ENCODE measurements at places on chromosomes 3 and 15. TPM values are rescaled to one million over a fixed set of nuclear protein-coding genes. Genes with fewer than 3 reads are reported as not detected.
A peak's percentile ranks its signal among the peaks of the same experiment; 100 is the strongest.

- no peak for DNase-seq
These were observed 153.2 kb upstream of the GPR149 start for GRCh38 chr3:154583086-154583634.

DNA sequence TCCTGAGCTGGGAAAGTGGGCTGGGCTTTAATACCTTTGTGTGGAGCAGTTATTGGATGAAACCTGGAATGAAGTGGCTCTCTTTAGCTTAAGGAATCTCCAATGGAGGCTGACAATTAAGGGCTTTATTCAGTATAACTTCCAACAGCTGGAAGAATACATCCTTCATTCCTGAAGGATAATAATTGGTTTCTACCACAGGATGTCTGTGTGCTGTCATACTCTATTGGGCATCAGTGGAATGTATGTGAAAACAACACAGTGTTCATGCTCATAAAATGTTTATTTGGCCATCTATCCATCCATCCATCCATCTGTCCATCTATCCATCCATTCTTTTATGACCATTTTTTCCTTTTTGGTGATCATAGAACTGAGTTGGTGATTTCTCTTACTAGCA, 220.7 kb upstream of the GAP43 start:
- DNase-seq = no peak

DNA sequence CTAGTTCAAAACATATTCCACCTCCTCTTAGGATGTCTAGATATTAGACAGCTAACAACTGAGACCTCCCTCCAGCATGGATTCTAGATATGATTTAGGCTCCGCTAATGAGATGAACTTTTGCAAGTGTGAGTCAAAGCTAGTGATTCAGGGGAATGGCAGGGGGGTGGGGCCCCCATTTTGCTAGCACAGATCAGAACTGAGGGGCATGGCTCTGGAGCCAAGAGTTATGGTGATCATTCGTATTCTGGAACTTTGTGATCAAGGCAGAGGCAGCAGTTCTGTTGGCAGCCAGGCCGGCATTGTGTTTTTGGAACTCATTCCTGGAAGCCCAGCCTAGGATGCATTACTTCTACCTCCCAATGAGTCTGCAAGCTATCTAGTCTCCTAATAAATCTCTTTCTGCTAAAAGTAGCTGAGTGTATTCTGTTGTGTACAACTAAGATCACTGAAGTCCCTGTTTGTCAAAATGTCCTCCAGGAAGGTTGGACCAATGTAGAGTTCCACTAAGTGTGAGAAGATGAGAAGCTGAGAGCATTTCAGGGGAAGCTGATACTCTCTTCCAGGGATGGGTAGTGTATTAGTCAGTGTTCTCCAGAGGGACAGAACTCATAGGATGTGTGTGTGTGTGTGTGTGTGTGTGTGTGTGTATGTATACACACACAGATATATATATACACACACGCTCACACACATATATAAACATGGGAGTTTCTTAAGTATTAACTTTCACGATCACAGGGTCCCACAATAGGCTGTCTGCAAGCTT, 312.7 kb downstream of the TLE3 start:
- DNase-seq = no peak

DNA sequence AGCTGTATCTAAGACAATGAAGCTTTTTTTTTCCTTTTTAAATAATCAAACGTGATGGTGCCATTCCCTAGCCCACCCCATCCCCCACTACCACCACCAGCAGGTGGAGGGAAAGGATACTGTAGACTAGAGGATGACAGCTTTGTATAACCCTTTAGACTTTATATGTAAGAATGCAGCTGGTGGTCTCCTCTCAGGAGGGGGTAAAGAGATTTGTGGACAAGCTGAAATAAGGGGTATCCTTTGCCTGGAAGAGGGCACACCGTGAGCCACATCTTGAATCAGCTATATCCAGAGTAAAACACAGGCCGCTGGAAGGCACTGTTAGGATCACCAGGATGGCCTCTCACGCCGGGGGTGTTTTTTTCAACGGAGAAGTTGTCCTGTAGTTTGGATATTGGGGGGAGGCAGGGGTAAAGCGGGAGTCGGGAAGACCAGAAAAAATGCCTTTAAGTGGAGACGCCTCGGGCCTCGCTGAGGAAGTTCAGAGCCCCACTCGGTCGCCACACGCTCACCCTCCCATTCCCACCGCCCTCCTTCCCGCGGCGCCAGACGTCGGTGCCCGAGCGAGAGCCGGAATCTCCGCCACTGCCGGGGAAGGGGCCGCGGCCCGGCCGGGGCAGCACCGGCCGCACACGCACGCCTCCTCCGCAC, 986 bp downstream of the KPNA4 start:
- DNase-seq = peak; percentile 24

- no peak for DNase-seq
These were observed 100.1 kb upstream of the CDIN1 start for GRCh38 chr15:36479200-36479896.

DNA sequence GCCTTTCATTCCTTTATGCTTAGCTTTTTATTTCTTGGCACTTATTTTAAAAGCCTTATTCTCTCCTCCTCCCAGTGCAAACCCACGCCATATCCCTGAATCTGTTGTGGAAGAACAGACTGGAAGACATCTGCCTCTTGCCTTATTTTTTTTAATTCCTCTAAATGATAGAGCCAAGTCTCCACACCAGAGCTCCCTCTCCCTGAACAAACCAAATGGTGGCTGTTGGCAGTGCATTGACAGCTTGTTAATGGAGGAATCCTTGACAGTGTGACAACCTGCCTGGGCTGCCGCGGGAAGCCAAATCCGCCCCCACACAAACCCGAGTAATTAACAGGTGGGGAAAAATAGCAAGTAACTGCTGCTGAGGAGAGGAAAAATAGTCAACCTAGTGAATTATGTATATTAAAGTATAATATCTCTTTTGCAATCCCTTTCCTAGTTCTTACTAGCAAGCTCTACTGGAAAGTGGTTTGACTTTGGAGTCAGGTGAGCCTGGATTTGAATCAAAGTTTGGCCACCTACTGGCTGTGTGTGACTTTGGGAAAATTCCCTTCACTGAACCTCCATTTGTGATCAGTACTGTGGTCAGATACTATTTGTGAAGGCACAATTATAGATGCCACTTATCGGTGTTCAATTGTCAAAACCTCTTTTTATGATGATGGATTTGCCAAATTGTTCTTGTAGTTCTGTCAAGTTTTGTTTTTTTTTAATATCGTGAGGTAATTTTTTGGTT, 589.6 kb downstream of the PDCD6IP start:
- no peak for DNase-seq

The CAPN3 gene
- total RNA-seq = 3.7 TPM

DNA sequence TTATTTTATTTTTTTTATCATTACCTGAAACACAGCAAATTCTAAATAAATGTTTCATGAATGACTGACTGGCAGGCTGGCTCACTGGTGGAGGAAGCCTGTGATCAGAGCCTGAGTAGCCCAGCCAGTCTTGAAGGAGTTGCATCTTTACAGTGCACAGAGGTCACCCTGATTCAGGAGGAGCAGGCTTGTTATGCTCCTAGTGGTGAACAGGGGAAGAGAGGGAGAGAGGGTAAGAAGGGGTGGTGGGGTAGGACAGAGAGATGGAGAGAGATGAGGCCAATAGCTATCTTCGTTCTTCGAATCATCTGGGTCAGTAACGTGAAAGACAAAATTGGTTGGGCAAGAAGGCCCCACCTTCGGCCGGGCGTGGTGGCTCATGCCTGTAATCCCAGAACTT, 202.6 kb upstream of the MCTP2 start:
- no peak for DNase-seq

The LMLN gene
- 2.3 TPM for total RNA-seq

The PDIA3 gene
- 290 TPM for total RNA-seq

DNA sequence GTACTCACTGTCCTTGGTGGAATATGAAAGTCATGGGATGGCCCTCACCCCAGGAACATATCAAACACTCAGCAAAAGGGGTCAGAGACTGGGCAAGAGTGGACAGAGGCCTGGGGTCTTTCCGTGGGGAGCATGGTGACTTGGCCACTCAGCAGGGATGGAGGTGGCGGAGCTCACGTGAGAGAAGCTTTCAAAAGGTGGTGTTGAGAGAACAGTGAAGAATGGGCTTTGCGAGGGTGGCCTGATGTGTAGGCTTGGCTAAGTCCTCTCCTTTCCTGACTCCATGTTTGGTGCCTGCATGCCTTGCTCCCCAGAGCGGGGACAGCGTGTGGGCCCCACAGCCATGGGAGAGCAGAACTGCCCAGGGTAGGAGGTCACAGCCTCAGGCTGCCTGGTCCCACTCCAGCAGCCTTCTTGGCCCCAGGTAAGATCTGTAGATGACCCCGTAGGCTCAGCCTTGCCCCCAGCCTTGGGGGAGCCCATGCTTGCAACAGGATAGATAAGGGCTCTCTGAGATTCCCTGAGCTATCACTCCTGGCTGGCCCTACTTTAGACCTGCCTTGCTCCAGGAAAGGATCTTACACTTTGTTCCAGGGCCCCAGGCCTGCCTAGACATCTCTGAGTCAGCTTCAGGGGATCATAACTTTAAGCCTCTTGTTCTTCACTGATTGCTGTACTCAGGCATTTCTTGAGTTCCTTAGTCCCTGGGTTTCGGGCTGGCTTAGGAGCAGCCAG, 17.0 kb downstream of the RPLP1 start:
- no peak for DNase-seq

GRCh38 chr3:169836942-169837275, 24.2 kb upstream of the LRRC34 start:
- DNase-seq = no peak

DNA sequence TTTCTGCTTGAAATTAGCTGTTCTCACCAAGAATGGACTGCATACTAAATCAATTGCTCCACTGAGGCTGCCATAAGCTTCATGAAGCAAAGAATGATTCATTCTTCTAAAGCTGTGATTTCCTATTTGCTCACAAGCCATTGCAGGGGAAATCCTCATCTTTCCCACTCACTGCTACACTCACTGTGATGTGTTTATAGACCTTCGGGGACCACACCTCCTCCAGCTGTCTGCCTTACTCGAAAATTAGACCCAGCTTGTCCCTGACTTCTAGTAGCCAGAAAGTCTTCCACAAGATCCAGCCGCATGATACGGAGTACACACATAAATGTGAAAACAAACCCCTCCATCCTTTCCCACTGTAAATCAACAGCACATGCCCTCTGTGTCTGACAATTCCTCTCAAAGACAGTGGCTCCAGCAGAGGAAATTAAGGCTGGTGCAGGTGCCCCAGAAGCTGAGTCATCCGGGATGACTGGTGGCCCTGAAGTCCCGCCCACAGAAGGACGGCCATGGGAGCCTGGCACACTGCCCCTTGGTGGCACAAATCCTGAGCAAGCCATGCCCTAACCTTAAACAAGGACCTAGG, 172.0 kb downstream of the STT3B start:
- no peak for DNase-seq

DNA sequence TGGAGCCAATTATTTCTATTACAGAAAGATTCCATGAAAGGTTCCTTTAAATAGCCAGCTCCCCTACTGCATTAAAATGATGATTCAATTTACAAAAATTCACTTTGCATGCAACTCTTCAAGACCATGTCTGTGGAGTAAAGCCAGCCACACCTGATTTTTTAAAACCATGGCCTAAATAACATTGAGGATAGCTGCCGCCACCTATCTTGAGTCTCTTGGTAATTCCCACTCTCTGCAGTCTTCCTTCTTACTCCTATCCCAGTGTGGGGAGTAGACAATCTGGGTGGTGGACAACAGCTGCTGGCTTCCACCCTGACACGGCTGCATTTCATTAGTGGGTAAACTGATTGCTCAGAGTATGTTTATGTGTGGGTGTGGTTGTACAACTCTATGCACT, 10.7 kb downstream of the LRTM1 start:
- no peak for DNase-seq

DNA sequence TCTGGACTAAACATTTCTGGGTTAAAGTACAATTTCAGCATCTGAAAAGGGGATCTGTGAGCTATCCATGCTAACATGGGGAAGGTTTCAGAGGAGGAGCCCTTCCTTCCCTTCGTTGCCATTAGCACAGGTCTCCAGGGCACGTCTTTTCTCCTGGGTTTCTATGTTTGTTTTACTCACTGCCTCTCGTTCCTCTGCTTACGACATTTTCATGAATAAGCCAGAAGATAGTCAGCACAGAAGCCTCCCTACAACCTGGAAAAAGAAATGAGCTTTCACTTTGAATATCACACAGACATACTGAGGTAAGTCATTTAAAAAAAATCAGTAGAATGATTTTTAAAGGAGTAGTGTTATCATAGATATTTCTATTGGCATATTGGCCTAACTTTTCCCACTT, 117.2 kb upstream of the KCNMB2 start:
- no peak for DNase-seq
